CD4-positive, alpha-beta T cell treated with Interleukin-12 subunit alpha and Interleukin-12 subunit beta, for 1 hour (primary cell): ENCODE measurements at places on chromosomes 1 and 21.

DNA sequence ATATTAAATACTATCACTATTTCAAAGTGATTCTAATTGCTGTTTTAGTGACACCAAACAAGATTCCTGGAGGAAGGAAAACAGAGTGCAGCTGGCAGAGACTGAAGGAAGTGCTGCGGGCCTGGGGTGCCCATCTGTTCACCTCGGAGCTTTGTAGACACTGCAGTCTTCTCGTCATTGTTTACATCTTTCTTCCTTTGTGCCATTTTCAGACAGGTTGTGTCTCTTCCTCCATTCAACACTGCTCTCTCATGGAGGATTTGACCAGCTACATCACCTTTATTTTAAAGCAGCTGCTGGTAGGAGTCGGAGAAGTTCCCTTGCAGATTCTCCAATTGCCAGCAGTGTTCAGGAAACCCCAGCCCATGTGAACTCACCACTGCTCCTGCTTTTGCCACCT lies 37.3 kb downstream of the ABCA4 start:
- no peak for DNase-seq

- peak; percentile 84 for DNase-seq
These were observed 2.8 kb upstream of the EYA3 start for GRCh38 chr1:28091043-28091781.

- no peak for DNase-seq
These were observed 9.4 kb downstream of the CYP2J2 start for GRCh38 chr1:59917026-59917784.

DNA sequence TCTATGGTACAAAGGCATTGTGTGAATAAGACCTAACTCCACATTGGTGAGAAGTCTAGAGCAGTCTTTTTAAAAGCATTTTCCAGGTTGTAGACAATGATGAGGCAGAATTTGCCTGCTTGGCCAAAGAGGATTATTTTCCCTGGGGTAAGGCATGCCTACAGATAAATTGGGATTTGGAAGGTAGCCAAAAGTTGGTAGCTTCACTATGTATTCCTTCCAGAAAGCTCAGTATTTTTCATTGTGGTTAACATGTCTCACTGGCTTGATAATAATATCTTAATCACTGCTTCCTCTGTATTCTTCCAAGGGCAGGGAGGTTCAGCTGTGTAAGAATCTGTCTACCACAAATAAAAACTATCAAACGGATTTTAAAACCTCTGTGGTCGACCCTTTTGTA lies 590.8 kb upstream of the PRMT6 start:
- DNase-seq, result no peak

GRCh38 chr1:18661404-18662285 lies 31.0 kb downstream of the PAX7 start:
- no peak for DNase-seq

- DNase-seq, result no peak
These were observed 9.6 kb upstream of the DUSP12 start for GRCh38 chr1:161739865-161740566.

DNA sequence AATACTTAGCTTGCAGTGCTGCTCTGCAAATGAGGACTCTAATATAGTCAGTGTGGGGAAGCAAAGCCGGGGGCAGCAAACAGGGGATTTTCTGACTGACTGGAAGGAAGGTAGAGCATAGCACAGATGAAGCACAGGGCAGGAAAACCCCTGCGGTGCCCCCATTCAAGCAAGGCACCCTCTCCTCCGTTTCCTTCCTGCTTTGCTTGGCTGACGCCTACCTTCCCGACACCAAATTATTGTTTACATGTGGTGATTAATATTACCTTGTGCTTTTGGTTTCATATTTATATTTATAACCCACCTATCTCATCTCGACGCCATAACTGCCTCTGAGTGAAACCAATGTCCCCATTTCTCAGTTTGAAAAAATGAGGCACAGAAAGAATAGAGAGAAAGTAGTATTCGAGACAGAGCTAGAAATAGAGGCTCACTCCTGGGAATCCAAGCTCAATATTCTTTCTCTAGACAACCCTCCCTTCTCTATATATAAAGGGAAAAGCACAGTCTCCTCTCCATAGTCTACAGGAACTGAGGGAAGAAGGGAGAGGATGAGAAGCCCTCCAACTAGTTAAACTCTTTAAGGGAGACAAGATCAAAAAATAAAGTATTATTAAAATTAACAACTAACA lies 41.3 kb downstream of the PIK3C2B start:
- DNase-seq, result peak; percentile 88

- no peak for DNase-seq
These were observed 100.0 kb upstream of the ACTL8 start for GRCh38 chr1:17655169-17655568.

DNA sequence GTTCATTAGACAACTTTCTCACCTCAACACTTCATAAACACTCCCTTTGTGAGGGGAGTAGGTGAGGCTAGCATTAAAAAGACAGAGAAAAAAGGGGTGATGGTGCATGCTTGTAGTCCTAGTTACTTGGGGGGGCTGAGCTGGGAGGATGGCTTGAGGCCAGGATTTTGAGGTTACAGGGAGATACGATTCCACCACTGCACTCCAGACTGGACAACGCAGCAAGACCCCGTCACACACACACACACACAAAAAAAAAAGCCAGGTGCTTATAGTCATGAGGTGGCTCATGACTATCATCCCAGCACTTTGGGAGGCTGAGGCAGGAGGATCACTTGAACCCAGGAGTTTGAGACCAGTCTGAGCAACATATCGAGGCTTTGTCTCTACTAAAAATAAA lies 29.6 kb downstream of the GON4L start:
- DNase-seq, result no peak

- DNase-seq, result no peak
These were observed 1.4 kb upstream of the MT1HL1 start for GRCh38 chr1:237005674-237006073.

GRCh38 chr1:8094481-8095241 lies 68.6 kb upstream of the ERRFI1 start:
- DNase-seq, result no peak
